ENCODE measurements at places on chromosomes 5 and 9.

- DNase-seq = no peak
These were observed 14.7 kb downstream of the EQTN start for GRCh38 chr9:27282269-27282668.

DNA sequence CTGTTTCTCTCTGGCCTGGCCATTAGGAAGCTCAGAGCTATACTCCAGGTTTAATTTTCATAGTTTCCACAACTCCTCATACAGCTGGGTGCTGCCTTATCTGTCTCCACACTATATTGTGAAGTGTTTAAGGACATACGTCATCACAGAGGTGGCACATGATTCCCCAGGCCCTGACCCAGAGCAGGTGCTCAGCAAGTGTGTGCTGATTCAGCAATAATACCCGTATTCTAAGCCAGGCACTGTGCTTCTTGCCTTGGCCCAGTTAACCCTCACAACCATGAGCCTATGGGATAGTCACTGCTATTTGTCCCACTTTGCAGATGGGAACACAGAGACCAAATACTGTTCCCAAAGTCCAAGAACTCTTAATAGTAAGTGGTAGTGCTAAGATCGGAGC is 93.5 kb upstream of the SMIM23 start:
- DNase-seq = no peak

DNA sequence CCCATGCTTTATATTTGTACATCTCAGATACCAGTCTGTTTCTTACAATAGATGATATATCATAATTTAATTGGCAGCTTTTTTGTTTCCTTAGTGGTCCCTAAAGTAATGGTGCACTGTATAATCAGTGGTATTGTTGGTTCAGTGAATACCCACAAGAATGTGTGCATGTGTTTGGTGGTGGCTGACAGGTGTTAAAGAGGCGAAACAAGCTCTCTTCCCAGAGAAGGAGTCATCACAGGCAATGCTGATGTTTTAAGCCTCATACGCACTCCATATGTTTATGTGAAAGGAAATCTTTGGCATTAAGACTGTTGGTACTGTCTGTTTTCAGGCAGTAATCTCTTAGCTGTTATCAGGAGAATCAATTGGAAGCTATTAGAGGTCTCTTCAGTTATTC is 49.2 kb upstream of the KIAA1958 start:
- no peak for DNase-seq

DNA sequence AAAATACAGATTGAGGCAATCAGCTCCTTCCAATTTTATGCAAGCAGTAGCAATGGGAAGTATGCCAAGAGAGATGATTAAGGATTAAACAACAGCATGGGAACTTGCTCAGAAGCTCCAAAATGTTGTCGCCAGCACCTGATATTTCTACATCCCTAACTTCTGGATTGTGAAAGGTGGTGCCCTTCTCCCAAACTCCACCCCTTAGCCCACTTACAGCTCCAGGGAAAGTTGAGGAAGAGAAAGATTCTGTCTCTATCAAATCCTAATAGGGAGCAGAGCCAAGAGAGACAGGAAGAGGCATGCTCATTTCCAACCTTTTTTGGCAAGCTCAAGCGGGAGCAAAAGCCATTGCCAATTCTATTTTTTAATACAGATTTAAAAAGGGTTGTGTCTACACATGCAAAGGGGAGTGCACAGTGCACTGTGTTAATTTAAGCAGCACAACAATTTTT is 92.4 kb upstream of the NR3C1 start:
- no peak for DNase-seq

DNA sequence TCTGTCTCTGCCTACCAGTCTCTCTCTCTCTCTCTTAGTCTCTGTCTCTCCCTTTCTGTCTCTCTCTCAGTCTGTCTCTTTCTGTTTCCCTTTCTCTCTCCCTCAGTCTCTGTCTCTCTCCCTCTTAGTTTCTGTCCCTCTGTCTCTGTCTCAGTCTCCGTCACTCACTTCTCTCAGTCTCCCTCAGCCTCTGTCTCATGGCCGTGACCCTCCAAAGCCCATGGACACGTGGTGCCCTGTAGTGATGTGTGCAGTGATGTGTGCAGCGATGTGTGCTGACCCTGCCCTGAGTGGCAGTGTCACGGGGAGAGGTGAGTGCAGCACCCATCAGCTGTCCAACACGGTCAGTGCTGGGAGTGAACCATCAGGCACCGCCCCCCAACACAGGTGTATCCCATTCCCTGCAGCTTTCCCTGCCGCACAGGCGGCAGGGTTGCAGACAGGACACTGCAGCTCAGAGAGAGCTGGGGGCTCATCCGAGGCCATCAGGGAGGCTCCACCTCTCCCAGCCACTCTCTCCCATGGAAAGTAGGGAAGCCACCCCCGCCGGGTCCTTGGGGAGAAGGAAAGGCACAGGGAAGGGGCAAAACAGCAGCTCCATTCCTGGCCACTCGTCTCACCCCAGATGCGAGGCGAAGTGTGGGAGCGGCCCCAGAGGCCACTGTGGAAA is 794 bp upstream of the LRRC14B start:
- DNase-seq = no peak

GRCh38 chr5:176899296-176899891 is at the start of gene HK3:
Gene HK3 (minus strand): TSS chr5:176899346. CDS start chr5:176896159, 3,187 bp downstream.
- DNase-seq = no peak

DNA sequence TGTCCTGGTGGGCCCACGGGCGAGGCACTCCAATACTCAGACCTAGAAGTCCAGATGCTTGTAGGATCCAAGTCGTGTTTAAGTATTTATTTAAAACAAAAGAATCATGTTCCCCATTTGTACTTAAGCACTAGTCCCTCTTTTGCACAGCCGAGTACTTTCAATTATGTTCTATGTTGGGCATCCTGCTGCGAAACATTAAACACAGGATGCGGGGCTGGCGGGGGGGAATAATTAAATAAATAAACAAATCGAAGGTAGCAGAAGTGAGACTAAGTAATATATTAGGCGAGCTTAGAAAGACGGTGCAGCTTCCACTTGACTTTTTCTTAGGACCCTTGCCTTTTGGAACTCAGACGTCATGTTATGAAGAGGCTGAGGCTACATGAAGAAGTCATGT is 1129.2 kb upstream of the ACO1 start:
- no peak for DNase-seq

GRCh38 chr9:81211741-81212140 is 477.6 kb downstream of the TLE1 start:
- no peak for DNase-seq

- no peak for DNase-seq
These were observed 24.4 kb upstream of the ICE1 start for GRCh38 chr5:5398071-5398470.

DNA sequence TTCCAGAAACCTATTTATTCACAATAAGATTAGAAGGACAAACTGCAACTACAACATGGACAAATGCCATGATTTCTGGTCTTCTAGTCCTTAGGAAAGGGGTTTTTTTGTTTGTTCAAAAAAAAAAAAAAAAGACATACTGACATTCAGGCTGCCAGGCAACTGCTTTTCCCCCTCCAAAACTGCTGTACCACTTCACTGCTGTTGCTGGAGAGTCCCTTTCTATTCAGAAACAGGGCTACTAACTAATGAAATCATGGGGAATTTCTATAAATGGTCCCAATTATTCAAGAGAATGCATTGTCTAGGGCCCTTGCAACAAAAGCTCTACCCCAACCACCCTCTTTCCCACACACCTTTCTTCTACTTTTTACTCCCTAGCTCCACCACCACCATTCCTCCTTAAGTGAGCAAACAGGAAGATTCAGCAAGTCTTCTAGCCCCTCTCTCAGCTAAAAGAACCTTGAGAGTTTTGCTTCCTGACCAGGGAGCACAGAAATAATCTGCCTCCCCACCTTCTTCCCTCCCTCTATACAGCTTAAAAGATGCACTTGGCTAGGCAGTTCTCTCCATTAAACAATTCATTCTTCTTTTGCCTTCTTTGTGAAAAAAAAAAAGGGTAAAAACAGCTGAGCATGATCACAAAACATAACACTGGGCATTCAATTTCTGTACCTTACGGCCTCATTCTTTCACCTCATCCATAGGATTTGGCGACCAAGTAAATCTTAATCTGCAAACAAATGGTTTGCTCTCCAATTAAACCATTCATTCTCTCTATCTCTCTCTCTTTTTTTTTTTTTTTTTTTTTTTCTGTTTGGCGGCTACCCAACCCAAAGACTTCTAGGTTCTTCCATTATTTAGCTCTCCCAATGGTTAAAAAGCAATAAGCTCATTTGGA is 13.8 kb downstream of the ZNF608 start:
- DNase-seq = no peak

Measured in stimulated activated CD8-positive, alpha-beta memory T cell treated with anti-CD3 and anti-CD28 coated beads, Interleukin-15, amount 100 ng/mL, for 4 hours (primary cell).